DMS79 (cell line): ENCODE measurements at places on chromosomes 7 and 10.

- no peak for DNase-seq
These were observed 293.4 kb upstream of the RNF32 start for GRCh38 chr7:156347132-156347531.

- no peak for DNase-seq
These were observed 292.9 kb downstream of the LHFPL3 start for GRCh38 chr7:104621321-104621720.

DNA sequence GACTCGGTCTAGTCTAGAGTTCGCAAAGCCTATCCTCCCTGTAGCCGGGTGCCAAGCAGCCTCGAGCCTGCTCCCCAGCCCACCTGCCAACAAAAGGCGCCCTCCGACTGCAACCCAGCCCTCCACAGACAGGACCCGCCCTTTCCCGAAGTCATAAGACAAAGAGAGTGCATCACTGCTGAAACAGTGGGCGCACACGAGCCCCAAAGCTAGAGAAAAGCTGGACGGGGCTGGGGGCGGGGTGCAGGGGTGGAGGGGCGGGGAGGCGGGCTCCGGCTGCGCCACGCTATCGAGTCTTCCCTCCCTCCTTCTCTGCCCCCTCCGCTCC lies 622 bp upstream of the COL1A2 start:
- no peak for DNase-seq

DNA sequence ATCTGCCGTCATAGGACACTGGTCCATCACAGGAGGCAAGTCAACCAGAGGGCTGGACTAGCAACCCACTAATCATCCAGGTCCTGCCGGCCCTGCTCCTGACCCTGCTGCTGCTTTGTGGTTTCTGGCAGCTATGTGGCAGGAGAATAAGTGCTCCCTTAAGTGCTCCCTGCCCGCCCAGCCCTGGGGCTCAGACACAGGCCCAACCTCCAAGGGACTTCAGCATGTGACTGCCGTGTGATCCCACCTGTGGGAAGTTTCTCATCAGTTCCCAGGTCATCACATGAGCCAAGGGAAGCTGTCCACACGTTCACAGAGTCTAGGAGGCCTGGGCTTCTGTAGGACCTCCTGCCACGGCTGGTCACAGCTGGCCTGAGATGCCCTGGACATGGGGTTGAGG lies 34.2 kb upstream of the ZNF488 start:
- no peak for DNase-seq

- DNase-seq, result no peak
These were observed 16.6 kb upstream of the TMEM236 start for GRCh38 chr10:17735166-17735941.

- DNase-seq, result no peak
These were observed 74.6 kb upstream of the STRIP2 start for GRCh38 chr7:129359638-129360037.

- DNase-seq, result no peak
These were observed 236.4 kb downstream of the HGF start for GRCh38 chr7:81533426-81533825.

DNA sequence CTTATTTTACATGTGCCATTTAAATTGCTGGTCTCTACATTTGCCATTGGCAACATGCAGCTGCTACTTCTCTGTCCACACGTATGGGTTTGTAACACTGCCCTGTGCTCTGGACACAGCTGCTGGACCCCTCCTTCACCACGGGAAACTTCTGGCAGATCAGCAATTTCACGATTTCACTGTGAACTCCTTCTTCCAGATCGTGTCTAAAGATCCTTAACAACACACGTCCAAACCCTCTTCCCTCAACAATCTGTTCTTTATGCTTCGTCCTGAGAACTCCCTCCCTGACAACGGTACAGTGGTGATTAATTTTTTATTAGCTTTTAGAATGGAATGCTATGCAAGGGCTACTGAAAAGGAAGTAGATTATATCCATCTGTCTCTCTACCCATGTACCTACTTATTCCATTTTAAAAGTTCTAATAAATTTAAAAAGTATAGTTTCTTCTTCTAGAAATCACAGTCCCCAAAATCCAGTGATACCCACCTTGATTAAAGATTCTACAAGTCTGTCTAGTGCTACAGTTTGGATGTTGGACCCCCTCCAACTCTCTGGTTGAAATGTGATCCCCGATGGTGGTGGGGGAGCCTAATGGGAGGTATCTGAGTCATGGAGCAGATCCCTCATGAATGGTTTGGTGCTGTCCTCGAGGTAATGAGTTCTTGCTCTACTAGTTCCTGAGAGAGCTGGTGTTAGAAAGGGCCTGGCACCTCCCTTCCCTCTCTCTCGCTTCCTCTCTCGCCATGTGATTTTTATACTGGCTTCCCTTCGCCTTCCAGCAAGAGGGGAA lies 81.0 kb downstream of the KIAA1549 start:
- DNase-seq, result no peak

GRCh38 chr10:11014671-11015445 lies 2.8 kb upstream of the CELF2 start:
- peak; percentile 16 for DNase-seq

DNA sequence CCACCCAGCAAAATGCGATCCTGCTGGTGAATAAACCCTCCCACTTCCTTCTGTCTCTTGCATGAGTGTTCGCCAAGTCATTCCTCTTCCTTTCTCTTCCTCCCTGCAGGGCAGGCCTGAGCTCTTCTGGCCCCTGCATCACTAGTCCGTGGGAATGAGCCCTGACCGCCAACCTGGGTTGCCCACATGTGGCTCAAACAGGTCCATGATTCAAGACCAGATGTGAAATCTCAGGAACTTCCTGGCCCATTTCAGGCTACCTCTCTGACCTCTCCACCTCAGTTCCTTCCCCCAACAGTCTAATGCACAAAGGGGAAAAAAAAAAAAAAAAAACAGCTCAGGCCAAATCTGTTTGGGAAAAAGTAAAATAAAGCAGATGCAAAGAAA lies 5.4 kb upstream of the YWHAG start:
- DNase-seq, result no peak

GRCh38 chr7:16648551-16648950 lies 2.6 kb downstream of the BZW2 start:
- DNase-seq, result no peak

DNA sequence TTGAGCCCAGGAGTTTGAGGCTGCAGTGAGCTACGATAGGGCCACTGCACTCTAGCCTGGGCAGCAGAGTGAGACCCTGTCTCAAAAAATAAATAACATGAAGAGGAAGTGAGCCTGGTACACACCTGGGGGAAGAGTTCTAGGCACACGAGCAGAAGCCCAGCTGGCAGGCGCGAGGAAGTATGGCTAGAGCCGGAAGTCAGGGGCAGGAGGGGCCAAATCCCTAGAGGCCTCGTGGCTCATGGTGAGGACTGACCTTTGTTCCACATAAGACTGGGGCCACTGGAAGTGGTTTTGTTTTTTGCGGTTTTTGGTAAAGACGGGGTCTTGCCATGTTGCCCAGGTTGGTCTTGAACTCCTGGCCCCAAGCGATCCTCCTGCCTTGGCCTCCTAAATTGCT lies 117.6 kb downstream of the HIP1 start:
- DNase-seq, result no peak

DNA sequence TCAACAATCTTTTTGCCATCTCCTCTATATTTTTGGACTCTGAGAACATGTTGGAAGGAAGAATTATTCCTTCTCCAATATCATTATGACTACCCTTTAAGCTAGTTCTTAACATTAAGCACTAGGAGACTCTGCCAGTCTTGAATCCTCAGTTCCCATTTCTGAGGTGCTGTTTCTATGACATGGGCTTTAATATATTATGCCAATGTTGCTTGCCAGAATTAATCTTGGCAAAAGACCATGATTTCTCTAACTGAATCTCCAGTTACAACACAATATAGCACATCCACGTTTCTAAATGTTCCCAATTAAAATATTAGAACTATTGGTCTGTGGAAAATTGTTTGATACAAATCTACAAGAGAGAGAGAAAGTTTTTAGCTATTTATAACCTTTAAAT lies 250.0 kb downstream of the HGF start:
- no peak for DNase-seq

DNA sequence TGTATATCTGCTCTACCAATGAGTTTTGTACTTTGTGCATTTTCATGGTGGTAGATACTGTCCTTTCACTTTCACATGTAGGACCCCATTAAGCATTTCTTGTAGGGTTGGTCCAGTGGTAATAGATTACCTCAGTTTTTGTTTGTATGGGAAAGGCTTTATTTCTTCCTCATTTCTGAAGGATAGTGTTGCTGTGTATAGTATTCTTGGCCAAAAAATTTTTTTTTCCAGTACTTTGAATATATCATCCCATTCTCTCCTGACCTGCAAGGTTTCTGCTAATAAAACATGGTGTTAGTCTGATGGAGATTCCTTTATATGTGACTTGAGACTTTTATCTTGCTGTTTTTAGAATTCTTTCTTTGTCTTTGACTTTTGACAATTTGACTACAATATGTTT lies 12.0 kb downstream of the GIMAP8 start:
- DNase-seq, result no peak

- no peak for DNase-seq
These were observed 1086.9 kb downstream of the XPNPEP1 start for GRCh38 chr10:108836362-108836761.

GRCh38 chr10:17808971-17809841 lies at the start of gene MRC1:
Gene MRC1 (plus strand): TSS chr10:17809348. CDS start chr10:17809466, 118 bp downstream.
- no peak for DNase-seq
